ENCODE measurements at places on chromosomes 11 and 22.

DNA sequence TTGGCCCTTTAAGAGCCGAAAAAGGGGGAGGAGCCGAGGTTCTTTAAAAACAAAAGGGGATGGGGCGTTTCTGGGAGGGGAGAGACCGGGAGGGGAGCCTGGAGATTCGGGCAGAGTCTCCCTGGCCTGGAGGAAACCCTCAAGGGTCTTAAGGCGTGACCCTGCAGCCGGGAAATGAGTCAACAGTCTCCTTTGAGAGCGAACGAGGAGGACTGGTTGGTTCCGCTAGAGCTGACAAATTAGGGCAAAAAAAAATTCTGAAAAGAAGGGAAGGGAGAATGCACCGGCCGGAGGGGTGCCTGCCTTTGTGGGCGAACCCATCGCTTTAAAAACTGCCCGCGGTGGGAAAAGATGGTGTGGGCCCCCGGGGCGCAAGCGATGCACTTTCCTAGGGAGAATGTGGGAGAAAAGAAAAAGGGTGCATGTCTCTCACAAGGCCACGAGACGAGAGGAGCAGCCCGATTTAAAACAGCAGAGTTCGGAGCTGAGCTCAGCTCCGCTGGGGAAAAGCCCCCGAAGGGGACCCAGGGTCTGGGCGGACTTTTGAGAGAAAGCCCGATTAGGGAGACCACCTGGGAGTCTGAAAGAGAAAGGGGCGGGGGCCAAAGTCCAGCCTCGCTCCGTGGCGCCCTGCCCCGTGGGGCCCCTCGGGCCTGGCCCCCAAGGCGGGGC, 874 bp downstream of the ZFTA start:
- no peak for DNase-seq

- DNase-seq = no peak
These were observed 17.1 kb upstream of the ADORA2A start for GRCh38 chr22:24410110-24410856.

- no peak for DNase-seq
These were observed 62.7 kb upstream of the KIRREL3 start for GRCh38 chr11:127063241-127063640.

- DNase-seq = no peak
These were observed 45.2 kb downstream of the NEU3 start for GRCh38 chr11:75033916-75034315.

- no peak for DNase-seq
These were observed 35.5 kb downstream of the SYT7 start for GRCh38 chr11:61545341-61545740.

DNA sequence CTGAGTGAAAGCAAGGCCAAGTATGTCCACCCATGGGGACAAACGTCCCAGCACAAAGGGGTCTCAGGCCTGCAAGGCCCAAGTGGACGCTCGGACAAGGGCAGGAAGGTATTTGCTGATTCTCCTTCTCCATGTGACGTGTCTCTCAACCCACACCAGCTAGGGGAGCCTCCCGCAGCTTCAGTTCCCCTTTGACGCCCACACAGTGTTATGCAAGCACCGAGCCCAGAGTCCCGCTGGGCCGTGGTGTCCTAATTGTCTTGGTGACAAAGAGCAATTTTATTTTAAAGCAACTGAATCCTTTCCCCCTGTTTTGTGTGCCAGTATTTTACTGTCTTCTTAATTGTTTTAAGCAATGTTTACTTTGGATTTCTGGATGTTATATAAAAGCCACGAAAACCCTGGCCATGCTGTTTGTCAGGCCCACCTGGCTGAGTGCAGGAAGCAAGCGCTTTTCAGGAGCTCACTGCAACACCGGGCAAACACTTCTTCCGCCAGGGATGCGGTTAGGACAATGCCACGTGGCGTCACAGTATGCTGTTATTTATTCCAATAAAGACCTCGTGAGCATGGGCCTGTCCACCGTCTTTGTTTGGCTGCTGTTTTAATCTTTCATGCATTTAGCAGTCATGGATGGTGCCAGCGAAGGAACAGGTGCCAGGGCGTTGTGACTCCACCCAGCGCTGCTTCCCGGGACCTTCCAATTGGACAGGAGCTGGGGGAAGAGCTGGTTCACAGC, 8.2 kb upstream of the PARVG start:
- DNase-seq = no peak

- no peak for DNase-seq
These were observed 7.5 kb downstream of the TMEM138 start for GRCh38 chr11:61369372-61370348.

GRCh38 chr11:103325686-103326069, 216.5 kb downstream of the DYNC2H1 start:
- DNase-seq = no peak

- DNase-seq = no peak
These were observed 377.6 kb downstream of the LRRC4C start for GRCh38 chr11:41081756-41082285.

GRCh38 chr11:34147581-34147980, 42.2 kb downstream of the NAT10 start:
- no peak for DNase-seq

GRCh38 chr22:38614332-38615063, 41.7 kb downstream of the FAM227A start:
- no peak for DNase-seq

GRCh38 chr22:39414886-39415285, 15.3 kb downstream of the TAB1 start:
- no peak for DNase-seq

GRCh38 chr22:40684728-40685127, 5.4 kb downstream of the MCHR1 start:
- DNase-seq = no peak

DNA sequence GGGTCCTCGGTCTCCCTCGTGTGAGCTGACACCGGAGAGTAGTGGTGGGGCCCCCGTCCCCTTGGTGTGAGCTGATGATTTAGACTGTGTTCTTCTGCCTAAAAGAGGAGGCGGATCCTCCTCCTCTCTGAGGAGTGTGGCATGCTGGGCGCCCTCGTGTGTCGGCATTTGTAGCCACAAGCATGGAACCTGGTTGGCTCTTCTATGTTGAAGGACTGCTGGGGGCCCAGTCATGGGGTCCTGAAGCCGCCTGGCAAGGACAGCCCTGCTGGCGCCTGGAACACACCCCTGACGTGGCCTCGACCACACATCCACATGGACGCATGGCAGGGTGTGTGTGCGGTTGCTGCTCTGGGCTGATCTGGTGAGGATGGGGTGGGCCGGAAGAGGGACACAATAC, 50.2 kb downstream of the AP2A2 start:
- no peak for DNase-seq

DNA sequence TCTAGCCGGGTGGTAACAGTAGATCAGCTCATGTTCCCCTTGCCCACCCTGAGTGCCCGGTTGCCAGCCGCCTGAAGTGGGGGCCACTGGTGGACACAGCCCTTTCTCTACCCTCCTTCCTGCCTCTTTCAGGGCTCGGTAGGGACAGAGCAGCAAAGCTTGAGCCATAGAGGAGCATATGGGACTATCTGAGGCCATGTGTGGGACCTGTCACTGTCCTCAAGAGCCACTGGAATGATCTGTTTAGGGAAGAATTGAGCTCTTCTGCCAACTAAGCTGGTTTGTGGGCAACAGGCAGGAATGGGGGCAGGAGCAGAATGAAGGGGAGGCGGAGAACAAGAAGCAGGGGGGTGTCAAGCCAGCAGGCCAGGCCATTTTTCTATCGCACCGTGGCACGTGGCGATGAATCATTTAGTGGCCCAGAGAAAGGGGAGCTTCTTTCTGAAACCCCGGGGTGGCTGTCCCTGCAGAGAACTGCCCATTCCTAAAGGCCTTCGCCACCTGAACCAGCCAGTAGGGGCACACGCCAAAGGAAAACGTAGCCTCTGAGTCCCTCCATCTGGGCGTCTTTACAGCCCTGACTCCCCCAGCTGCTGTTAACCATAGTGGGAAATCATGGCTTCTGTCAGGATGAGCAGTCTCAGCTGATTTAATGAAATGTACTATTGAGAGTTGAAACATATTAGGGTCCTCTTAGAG, 8.8 kb downstream of the ASPHD2 start:
- no peak for DNase-seq

DNA sequence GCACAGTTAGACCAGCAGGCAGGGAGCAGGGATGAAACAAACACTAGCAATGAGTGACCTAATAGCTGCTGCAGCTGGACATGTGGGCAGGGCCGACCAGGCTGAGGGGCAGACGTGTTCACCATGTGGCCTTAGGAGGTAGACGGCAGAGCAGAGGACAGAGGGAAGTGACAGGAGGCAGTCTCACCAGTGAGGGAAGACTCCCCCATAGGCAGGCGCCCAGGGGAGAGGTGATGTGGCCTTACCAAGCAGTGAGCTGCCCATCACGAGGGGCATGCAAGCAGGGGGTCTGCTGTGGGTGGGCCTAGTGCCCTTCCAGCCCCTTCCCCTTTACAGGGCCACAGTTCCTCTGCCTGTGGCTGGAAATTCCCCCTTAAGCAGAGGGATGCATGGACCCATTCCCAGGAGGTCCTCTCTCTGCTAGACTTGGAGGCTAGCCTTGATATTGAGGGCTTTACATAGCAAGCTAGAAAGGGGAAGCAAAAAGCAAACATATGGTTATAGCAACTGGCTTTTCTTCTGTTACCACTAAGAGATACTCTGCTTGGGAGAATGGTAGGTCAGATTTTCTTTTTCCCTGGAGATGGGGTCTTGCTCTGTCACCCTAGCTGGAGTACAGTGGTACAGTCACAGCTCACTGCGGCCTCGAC, 67.6 kb downstream of the MPPED1 start:
- no peak for DNase-seq

DNA sequence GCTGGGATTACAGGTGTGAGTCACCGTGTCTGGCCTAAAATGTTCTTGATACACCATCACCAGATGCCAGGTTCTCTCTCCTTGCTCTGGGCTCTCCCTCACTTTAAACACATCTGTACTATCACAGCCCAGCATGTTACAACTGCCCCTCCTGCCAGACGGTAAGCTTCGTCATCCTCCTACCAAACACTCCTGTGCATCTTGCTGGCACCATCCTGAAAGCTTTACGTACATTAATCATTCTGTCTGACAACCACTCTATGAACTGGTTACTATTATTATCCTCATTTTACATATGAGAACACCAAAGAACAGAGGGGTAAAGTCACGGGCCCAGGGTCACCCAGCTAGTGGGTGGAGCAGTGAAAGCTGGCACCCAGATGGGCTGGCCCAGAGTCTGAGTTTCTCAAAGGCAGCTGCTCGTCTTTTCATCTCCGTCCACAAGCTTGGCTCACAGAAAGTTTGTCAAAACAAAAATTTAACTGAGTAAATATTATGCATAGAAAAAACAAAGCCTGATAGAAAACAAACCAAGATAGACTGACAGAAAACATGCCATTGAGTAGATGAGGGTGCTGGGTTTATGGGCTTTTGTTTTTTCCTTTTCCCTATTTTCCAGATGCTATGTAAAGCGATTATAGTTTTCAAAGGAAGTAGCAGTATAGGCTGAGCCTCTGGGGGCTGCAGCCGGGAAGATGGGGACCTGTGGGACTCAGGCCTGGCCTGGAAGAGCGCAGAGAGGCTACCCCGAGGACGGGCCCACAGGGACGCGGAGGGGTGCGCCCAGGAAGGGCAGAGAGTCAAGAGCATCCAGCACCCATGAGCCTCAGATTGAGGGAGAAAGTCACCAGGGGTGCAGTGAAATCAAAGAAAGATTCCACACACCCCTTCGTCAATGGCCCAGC, 9.5 kb downstream of the PLA2G6 start:
- no peak for DNase-seq

DNA sequence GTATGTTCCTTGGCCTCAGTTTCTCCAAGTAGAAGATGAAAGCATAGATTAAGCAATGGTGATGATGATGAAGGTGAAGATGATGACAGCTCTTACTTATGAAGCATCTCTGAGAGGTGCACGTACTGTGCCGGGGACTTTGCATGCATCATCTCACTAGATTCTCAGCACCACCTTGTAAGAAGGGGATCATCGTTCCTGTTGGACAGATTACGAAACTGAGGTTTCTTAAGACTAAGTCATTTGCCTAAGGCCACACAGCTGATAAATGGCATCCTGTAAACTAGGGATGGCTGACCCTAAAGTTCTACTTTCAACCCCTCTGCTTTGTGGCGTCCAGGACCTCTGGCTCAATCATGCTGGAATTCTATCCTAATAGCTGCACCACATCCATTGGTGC, 8.7 kb downstream of the MS4A15 start:
- no peak for DNase-seq

DNA sequence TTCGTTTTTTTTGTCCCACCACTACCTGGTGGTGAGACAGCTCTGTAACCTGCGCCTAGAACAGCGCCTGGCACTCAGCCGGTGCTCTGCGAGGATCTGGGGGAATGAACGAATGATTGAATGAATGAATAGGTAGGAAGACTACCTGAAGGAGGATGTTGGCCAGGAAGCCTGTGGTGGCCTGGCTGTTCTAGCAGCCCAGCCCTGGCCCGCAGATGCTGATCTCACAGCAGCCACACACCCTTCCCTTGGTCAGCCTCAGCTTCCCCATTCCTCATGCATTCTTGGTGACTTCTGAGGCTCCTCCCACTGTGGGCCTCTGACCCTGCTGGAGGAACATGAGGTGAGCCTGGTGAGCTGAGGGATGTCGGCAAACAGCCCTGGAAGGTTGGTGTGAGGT, 3.7 kb downstream of the TRPM5 start:
- DNase-seq = no peak

DNA sequence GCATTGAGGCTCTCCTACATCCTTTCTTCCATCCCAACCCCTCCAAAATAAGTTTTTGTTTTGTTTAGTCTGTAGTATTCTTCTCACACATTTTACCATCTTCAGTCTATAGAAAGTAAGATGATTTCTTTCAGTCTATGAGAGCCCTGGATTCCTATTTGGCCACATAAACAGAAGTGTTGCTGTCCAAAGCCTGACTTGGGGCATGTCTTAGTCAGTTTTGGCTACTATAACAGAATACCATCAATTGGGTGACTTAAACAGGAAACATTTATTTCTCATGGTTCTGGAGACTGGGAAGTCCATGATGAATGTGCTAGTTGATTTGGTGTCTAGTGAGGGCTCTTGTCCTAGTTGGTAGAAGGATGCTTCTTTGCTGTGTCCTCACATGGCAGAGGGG, 146.8 kb upstream of the DDI1 start:
- no peak for DNase-seq

DNA sequence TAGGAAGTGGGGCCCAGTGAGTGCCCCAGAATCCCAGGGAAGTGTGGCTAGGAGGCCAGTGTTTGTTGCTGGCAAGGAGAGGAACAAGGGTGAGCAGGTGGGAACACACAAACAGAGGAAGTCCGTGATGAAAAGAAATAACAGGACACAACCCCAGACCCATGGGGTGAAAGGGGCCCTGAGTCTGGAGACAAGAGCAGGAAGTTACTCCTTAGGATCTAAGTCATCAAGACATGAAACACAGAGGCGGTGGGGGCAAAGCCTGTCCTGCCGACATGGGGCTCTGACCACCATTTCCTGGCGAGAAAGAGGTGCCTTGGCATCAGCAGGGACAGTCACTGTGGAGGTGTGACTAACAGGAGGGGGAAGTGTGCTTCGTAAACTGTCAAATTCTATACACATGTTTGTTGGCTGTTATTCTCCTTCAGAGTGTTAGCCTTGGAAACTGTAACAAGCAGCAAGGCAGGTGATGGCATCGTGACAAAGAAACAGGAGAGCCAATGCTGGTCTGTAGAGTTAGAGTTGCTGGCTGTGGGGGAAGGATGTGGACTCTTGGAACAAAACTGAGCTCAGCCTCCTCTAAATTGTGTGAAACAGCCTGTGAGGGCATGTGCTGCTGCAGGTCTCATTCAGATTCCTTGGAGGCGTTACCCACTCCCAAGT, 21.7 kb downstream of the CHST1 start:
- no peak for DNase-seq

- DNase-seq = no peak
These were observed 76.8 kb upstream of the VPREB1 start for GRCh38 chr22:22167791-22168189.

- no peak for DNase-seq
These were observed 43.9 kb downstream of the BBOX1 start for GRCh38 chr11:27084518-27084917.

GRCh38 chr11:100753172-100753543, 66.1 kb downstream of the ARHGAP42 start:
- no peak for DNase-seq

Data from stimulated activated CD4-positive, alpha-beta T cell treated with anti-CD3 and anti-CD28 coated beads, Interleukin-1b, Interleukin-23, amount 100 ng/mL, for 1 hour (primary cell).